ENCODE measurements at places on chromosomes 7 and 10.
A peak's percentile ranks its signal among the peaks of the same experiment; 100 is the strongest.

- DNase-seq: no peak
These were observed at the start of gene TBXAS1 for GRCh38 chr7:139829025-139829774. TBXAS1 (plus strand) TSS chr7:139829264; CDS start chr7:139829391, 127 bp downstream.

- DNase-seq: no peak
These were observed 62.5 kb upstream of the KCNMA1 start for GRCh38 chr10:77700086-77700485.

DNA sequence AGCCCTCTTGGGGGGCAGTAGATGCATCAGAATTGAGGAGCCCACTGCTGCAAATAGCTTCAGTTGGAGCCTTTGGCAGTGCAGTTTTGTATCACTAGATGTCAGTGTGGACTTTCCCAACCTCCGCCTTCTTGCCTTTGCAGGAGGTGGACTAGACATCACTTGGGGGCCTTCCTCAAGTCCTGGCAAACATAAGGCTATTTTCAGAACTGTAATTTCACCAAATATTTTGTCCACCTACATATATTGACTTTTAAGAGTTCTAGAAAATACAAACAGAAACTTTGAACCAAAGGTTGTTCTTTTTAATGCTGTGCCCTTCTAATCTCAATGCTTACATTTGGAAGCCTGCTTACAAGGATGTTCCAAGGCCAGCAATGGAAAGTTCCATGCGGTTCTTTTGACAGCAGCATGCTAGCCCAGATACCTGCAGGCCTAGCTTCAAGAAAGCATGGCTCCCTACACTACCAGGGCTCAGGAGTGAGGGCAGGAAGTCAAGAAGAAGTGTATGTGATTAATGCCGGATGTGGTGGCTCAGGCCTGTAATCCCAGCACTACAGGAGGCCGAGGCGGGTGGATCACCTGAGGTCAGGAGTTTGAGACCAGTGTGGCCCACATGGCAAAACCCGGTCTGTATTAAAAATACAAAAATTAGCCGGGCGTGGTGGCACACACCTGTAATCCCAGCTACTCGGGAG, 8.0 kb upstream of the ZNRF2 start:
- peak; percentile 58 for DNase-seq

DNA sequence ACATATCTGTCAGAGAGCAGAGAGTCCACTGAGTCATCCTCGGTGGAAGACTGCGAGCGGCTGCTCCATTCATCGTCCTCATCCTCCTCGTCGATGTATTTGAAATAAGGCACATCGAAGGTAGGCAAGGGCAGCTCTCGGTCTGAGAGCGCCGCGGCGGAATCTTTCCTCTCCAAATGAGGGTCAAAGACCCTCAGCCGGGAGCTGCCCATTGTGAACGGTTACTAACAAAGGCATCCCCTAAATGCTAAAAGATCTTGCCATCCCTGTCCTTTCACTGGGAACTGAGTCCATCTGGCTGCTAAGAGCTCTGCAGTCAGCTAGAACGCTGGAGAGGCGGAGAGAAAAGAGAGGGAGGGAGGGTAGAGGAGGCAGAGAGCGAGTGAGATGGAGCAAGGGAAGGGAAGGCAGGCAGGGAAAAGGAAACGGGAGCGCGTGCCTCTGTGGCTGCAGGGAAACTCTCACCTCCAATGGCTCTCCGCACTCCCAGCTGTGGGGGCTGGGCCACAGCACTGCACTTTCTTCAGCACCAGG, 163.4 kb downstream of the RAPGEF5 start:
- DNase-seq: no peak

- no peak for DNase-seq
These were observed 43.6 kb downstream of the PPP1R3A start for GRCh38 chr7:113875224-113875623.

DNA sequence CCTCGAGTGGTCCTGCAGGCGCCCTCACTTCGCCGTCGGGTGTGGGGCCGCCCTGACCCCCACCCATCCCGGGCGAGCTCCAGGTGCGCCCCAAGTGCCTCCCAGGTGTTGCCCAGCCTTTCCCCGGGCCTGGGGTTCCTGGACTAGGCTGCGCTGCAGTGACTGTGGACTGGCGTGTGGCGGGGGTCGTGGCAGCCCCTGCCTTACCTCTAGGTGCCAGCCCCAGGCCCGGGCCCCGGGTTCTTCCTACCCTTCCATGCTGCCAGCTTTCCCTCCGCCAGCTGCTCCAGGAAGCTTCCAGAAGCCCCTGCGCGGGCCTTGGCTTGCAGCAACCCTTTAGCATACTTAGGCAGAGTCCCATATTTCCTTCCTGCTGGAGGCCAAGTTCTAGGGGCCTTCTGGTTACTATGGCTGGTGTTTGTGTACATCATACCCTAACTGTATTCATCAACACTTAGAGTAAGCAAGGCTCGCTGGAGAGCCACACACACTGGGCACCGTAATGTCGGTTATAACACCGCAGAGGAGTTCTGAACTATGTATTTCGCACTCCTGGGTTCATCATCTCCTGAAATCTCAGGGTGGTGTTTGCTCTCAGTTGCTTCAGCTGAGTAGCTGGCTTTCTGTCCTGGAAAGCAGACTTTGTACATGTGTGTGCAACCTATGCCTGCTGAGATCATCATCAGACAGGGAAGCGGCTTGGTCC, 471 bp downstream of the MGMT start:
- DNase-seq: no peak

DNA sequence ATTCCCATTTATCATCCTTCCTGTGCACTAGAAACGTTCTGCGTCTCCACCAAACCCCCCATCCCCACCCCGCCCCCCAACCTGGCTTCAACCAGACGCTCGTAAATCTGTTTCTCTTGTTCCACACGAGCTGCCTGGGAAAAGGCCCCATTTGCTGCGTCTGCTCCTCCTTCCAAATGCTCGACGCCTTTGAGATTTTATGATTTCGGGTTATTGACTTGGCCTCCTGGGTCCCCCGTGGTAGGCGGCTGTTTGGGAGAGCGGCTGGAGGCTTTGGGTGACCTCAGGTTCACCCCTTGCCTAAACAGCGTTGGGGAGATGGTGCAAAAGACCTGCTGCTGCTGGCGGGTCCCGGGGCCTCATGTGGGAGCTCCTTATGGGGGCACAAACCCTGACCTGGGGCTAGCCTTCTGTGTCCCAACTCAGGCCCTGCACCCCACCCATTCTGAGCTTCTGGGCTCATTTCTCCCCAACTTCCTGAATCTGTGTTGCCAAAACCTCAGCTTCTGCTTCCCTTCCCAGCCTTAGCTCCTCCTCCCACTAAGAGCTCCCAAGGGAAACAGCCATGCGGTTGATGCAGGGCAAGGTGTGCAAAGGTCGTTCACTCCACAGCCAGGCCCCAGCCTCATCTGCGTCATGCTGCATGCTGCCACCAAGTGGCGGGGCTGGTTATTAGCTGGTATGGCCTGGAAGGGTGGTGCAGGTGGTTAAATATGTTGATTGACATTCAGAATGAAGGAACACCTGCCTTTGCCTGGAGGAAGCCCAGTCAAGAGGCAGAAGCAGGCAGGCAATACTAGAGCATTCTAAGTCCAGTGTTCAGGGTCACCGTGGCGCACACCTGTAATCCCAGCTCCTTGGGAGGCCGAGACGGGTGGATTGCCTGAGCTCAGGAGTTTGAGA, 49.1 kb upstream of the ELN start:
- no peak for DNase-seq
